NAMALWA (cell line): ENCODE measurements at places on chromosomes 4 and X.

DNA sequence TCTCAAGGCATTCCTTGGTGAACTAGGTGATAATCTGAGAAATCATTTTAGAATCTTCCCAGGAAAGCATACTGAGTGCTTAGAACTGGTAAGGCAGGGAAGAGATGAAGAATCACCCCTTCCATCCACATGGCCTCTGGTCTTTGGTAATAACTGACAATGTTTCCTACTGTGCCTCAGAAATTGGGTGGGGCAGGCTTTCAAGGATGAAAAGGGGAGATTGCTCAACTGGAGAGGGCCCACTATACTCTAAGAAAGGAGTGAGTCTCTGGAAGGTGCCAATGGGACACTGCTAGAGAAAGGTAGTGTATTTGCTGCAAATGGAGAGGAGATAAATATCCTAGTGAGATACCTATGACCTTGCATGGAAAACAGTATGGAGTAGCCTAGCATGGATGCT is 135.0 kb upstream of the SCML1 start:
- DNase-seq, result no peak

GRCh38 chr4:37645736-37646135 is 40.4 kb downstream of the RELL1 start:
- DNase-seq, result peak; percentile 22

- no peak for DNase-seq
Measured at GRCh38 chr4:149113804-149114430, 671.7 kb upstream of the NR3C2 start.

DNA sequence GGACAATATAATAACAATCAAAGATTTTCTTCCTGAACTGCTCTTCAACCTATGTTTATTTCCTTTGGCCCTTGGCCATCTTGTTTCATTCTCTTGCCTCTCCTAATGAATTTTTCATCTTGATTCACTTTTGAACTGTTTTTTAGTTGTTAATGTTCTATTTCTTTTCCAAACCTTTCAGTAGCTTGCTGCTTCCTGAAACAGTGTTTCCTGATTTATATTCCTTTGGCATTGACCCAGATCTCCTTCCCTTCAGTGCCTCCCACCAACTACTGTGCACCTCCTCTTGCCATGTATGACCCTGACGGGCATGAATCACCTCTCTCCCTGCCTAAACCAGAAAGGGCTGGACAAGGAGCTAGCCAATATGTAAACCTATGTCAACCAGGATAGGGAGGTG is 25.6 kb upstream of the SPP1 start:
- DNase-seq, result no peak

DNA sequence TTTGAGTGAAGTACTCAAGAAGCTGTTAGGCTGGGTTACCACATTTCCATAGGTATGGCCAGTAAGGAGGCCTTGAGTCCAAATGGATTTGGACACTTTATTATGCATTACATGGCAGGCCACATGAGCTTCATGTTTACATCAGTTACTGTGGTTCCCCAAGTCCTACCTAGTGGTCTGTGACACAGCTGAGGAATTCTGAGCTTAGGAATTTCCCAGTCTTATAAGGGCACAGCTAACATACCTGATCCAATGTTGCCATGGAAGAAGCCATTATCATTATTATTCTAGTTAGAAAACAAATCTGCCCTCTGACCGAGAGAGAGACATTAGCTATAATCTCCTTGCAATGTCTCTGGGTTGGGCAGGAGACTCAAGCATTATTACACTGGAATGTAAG is 174.4 kb upstream of the NUDT10 start:
- DNase-seq, result no peak

DNA sequence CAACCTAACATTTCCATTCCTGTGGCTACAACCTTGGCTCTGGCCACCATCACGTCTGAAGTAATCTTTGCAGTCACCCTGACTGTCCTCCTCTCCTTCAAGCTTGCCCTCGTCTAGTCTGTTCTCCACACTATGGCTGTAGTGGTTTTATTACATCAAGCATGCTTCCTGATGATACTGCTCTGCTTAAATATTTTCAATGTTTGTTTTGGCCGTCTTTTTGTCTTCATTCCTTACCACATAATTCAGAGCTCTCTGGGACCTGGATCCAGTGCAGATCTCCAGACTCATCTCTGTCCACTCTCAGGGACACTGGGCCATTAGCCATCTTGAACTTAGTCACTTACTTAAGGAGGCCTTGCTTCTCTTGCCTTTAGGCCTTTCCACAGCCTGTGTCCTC is 27.7 kb upstream of the FREM3 start:
- no peak for DNase-seq

- no peak for DNase-seq
Measured at GRCh38 chr4:183241721-183242151, 78.3 kb downstream of the CLDN22 start.

DNA sequence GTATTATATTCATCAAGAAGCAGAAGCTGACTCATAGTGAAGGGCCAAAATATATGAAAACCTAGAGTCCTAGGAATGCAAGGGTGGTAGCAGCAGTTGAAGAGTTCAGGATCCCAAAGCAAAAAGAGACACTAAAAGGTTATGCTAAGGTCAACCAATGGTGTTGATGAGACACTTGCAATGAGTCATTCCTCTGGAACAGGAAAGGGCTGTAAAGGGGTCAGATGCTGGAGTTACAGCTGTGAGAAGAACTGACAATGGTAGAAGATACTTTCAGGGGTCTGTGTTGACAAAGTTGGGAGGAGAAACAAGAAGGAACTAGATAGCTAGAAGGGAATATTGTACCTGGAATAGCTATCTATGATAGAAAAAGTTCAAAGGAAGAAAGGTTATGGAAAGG is 47.5 kb downstream of the ZGRF1 start:
- no peak for DNase-seq

DNA sequence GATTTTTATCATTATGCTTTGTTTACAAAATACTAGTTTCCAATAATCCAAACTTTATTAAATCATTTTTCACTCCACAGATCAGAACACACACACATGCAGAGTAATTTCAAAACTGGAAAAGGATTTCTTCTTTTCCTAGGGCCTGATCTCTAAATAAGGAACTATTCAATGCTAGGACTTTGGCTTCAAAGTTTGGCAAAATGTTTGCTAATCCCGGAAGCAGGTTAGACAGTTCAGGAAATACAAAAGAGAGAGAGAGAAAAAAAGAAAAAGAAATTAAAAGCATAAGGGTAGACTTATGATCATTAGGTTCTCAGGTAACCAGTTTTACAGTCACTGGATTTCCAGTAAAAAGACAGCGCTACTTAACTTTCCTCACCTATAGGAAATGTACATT is 211.0 kb downstream of the DCLK2 start:
- DNase-seq, result no peak

GRCh38 chrX:73903941-73904340 is 340.9 kb downstream of the CHIC1 start:
- no peak for DNase-seq

DNA sequence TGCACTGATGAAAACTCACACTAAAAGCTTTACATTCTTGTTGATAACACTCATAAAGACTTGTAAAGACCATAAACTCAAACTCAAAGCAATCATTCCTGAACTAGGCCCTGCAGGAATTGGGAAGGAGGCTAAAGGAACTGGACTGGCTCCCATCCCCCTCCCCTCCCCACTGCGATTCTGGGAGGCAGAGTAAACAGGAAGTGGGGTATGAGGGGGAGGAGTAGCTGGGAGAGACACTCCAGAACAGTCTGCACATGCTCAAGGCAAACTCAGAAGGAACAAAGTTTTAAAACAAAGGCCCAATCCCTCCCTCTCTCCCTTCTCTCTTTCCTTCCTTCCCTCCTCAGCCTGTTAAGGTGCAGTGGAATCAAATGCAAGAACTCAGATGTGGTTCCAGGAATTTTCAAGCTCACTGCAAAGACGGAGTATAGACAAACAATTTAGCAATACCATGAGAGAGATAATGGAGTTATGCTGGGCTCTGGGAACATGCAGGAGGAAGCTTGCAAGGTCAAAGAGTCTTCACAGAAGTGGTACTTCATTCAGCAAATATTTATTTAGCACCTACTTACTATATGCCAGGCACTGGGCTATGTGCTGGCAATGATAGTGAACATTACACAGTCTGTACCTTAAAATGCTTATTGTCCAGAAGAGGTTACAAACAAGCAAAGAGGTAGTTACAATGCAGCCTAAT is 15.9 kb downstream of the MID1IP1 start:
- DNase-seq, result no peak

DNA sequence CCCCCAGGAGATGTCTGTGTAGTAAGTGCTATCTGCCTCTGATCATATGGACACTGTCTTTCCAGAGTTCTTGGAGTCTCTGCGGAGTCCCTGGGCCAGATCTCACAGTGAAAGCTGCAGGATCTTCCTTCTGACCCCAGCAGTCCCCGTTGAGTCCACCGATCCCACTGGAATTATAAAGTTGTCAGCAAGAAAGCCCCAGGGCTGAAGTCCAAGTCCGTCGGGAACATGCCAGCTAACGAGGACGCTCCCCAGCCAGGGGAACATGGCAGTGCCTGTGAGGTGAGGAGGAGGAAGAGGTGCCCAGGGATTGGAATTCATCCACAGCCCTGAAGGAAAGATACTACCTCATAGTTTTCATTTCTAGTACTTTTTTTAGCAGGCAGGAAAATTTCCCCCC is 9.3 kb downstream of the ZNF81 start:
- no peak for DNase-seq

DNA sequence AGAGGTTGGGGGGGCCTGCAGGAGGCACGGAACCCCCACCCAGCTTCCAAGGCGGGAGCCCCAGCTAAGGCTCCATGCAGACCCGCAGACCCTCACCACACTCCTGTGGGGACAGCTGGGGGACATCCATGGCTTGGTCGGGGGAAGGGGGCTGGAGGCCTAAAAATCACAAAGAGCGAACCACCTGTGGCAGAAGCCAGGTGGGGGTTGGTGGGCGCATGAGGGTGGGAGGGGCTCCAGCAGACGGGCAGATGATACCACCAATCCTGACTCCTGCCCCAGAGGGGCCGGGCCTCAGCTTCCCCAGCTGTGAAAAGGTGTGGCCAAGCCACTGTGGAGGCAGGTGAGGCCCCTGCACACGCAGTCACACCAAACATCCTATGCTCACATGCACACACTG is 111.6 kb downstream of the FAM53A start:
- peak; percentile 42 for DNase-seq

GRCh38 chr4:48546336-48546735 is 56.3 kb downstream of the ZAR1 start:
- peak; percentile 61 for DNase-seq

DNA sequence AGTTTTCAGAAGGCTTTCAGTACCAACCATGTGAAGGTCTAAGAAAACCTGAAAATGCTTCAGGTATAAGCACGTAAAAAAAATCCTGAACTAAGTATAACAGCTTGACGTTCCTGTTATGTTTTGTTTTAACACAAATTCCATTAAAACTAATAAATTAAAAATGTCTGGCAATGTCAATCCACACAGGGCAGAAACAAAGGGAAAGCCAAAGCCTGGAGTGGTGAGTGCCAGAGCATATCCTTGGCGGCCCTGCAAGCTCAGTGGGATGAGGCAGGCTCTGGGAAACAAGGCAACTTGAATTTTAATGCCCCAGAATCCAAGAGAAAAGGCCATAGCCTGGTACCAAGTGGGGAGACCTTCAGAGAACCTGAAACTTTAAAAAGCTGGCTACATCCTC is 78.2 kb downstream of the EPHA5 start:
- DNase-seq, result no peak

GRCh38 chr4:35982318-35982717 is 262.0 kb downstream of the ARAP2 start:
- DNase-seq, result no peak

- no peak for DNase-seq
Measured at GRCh38 chrX:47228550-47229270, 4.1 kb upstream of the USP11 start.

GRCh38 chrX:9091258-9091657 is 57.3 kb upstream of the FAM9B start:
- DNase-seq, result no peak

DNA sequence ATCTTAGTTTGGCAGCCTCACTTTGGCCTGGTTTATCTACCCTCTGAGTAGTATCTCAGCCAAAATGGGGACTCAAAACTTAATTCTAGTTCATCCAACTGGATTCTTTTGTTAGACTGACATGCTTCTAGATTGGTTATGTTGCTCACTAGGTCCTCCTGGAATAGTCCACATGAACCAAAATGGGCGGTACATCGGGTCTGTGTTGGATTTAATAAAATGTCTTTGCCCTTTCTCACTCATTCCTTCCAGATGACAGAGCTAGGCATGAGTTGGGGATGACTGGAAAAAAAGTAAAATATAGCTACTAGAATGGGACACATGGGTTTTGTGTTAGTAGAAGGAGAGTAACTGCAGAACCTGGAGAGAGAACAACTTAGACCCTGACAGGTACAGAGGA is 247.9 kb downstream of the CCSER1 start:
- DNase-seq, result no peak

DNA sequence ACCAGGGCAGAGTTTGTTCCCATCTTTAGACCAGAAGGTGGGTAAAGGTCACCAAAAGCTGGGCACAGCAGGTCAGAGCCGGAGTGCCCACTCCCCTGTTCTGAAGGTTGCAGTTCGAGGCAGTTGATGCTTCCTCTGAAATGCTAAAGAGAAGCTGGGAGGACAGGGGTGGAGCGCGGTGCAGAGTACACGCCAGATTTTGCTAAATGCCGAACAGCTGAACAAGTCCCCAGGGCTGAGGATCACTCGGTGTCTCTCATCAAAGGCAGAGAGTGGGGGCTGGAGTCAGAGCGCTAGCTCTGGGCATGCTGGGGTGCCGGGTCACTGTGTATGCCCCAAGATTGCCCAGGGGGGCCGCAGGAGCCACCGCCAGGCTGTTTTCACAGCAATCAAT is 197.0 kb downstream of the BCOR start:
- DNase-seq, result no peak

DNA sequence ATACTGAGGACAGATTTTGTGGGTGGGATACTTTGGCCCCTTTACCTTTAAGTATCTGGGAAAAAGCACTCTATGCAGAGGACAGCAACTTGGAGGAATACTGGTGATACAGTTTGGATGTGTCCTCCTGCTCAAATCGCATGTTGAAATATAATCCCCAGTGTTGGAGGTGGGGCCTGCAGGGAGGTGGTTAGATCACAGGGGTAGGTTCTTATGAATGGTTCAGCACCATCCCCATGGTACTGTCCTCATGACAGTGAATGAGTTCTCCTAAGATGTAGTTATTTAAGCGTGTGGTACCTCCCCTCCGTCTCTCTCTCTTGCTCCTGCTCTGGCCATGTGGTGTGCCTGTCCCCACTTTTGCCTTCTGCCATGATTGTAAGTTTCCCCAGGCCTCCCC is 24.6 kb downstream of the GPAT3 start:
- no peak for DNase-seq

DNA sequence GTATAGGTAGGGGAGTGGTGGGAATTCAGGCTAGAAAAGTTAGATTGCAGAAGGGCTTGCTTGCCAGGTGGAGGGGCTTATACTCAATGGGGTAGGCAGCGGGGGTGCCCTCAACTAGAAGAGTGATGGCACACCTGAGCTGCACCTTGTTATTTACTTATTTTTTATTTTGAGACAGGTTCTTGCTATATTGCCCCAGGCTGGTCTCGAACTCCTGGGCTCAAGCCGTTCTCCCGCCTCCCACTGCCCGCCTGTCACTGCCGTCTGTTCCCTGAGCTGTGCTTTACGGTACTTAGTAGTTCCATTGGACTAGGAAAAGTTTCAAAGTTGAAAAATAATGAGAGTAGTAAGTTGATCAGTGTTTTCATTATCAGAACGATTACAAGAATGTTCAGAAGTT is 2.0 kb downstream of the ZFX start:
- no peak for DNase-seq

GRCh38 chr4:183147196-183147595 is 48.1 kb downstream of the WWC2 start:
- no peak for DNase-seq

GRCh38 chrX:11540532-11541377 is 125.0 kb downstream of the ARHGAP6 start:
- peak; percentile 56 for DNase-seq

GRCh38 chr4:120403296-120403695 is 336.6 kb upstream of the MAD2L1 start:
- no peak for DNase-seq
